ENCODE measurements at places on chromosomes 11 and 22.

DNA sequence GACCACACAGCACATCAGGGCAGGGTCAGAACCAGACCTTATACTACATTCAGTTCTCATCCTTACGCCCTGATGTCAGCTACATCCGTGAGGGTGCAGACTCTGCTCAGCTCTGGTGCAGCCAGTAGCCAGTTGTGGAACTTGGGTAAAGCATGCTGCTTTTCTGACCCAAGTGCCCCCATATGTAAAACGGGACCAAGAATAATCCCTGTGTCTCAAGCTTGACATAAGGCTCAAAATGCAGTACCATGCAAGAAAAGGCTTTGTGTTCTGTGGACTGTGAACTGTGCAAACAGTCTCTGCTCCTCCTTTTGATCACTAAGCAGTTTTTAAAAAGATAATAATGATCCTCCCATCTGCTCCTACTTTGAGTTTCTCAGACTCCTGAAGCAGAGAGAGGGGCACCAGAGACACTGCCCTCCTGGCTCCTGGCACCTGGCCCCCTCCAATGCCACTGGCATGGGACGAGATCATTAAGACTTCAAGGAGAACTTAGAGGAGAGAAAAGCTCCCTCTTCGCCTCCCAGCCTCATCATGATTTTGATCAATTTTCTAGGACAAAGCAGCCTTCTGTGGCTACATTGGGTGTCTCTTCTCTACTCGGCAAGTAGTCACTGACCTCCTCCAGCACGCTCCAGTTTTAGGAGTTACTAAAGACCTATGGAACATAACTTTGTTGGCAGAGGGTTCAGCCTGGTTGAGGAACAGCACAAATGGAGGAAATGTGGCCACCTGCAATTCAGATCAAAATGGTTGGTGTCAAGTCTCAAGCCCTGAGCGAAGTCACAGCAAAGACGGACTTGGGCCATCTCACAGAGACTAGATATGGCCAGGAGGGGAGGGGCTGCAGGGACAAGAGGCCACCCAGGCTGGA, 23.9 kb downstream of the IL10RA start:
- no peak for DNase-seq

- no peak for DNase-seq
These were observed 20.8 kb downstream of the NTM start for GRCh38 chr11:131391176-131391575.

DNA sequence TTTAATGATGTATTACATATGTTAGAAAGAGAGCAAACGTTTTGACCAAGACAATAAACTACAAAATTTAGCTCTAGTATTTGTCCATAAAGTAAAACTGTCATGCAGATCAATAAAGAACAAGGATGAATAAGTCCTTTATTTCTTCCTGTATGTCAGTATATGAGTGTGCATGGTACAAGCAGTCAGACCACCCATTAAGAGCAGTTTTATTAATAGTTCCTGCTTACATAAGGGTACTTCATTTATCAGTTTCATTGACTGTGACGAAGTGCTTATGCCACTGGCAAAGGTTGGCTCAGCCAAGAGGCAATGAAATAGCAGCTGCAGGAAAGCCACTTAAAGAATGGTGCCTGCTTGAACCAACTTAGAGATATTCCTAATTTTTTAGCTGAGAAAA, 913.0 kb upstream of the CNTN5 start:
- no peak for DNase-seq

DNA sequence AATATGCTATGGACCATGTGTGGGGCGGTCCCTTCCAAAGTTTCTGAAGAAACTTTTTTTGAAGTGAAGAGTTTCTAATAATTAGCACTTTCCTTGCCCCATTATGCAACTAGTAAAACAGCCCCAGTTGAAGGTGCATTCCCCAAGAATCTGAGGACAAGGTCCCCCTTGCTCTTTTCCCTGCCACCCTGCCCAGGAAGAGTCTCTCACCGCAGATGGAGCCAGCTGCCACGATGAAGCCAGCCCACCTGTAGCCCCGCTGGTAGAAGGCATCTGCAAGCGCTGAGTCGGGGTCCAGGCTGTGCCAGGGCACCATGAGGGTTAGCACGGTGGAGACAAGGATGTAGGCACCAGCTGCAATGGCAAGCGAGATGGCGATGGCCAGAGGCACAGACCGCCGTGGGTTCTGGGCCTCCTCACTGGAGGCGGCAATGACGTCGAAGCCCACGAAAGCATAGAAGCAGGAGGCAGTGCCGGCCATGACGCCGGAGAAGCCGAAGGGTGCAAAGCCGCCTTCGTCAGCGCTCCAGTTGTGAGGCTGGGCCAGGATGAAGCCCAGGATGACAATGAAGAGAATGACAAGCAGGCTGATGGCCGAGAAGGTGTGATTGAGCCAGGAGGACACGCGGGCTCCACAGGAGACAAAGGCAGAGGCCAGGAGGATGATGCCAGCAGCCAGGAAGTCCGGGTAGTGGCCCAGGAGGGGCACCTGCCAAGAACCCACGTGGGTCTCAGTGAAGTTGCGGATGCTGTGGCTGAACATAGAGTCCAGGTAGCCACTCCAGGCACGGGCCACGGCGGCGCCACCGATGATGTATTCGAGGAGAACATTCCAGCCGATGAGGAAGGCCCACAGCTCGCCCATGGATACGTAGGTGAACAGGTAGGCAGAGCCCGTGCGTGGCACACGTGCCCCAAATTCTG, 1.5 kb downstream of the SLC7A4 start:
- no peak for DNase-seq

DNA sequence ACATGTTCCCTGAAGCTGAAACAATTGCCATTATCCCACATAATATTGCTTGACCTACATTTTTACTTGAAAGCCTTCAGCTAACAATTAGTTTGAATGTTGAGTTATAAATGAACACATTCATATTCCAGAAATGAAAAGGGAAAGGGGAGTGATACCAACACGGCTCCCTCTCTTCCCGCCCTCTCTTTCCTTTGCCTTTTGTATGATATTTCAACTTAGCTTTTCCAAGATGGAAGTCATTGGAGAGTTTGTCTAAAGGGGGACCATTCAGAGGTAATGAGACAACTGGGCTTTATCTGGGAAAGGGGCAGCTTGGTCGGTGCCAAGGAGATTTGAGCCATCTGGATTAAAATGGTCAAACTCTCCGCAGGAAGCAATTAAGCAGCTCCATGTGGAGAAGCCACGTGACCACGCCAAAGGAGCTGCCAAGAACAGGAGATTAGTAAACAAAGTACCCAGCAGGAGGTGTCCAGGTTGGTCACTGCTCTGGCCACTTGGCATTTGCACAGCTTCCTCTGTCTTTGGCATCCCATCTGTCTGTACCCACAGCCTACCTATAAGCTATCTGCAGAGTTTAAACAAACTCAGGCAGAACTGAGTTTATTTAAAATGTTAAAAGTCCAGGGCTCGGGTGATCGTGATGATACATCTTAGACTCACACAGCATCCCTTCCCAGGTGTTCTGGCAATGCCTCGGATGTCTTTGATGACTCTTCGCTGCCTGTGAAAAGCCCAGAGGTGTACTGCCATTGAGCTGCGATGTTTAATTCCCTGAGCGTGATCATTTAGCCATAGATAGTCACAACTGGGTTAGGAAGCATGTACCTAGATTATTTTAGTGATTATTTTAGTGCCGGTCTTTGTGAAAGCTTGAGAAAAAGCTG, 735.9 kb downstream of the NTM start:
- DNase-seq = no peak

- DNase-seq = no peak
These were observed 954.5 kb downstream of the BRD1 start for GRCh38 chr22:48873191-48873520.

GRCh38 chr11:44446996-44447771, 118.3 kb upstream of the CD82 start:
- no peak for DNase-seq

DNA sequence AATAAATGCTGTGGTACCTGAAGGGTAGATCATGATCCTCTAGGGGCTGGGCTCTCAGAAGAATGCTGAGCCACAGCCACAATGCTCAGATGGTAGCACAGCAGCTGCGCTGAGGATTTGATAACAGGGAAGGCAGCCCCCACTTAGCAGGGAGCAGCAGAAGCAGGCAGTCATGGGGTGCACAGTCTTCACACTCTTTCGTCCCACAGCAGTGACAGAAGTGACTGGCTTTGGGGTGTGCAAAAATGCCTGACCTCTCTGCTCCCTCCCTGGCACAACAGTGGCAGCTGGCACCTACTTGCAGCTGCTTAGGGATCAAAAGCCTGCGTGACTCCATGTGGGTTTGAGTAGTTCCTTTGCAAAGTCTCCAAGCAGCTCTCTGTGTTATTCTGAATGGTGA, 1349.8 kb upstream of the RAG2 start:
- DNase-seq = no peak

DNA sequence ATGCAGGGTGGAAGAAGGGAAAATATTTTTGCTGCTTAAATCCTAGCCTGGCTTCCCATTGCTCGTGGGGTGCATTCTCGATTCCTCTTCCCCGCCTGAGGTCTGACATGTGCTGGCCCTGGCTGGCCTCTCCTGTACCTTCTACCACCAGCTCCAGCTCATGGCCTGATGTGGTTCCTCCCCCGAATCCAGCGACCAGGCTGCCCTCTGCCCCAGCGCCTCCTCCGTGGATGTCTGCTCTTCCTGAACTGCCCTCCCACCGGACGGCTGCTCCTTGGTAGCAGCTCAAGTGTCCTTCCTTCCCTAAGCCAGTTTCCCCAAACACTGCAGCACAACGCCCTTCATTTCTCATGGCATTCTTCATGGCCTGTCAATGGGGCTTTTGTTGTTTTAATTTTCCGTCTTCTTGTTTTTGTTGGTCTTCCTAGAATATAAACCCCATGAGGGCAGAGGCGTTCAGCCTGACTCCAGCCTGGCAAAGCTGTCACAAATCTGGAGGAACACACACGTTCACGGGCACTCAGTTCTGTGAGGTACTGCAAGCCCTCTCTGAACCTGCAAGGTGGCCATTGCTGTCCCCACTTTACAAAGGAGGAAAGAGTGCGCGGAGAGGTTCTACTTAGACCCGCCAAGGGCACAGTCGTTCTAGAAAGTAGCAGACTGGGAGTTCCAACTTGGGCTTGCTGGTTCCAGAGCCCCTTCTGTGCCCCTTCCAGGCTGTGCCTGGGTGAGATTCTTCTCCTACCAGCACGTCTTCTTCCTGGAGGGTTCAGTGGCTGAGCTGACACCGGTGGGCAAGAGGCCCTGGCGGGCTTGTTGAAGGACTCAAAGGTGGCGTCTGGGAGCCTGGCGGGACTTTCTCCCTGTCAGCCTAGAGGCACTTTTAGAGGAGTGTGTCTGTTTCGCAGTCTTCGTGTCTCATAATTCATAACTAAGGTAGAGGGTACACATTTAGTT, 953 bp upstream of the LRP5 start:
- peak; percentile 13 for DNase-seq

DNA sequence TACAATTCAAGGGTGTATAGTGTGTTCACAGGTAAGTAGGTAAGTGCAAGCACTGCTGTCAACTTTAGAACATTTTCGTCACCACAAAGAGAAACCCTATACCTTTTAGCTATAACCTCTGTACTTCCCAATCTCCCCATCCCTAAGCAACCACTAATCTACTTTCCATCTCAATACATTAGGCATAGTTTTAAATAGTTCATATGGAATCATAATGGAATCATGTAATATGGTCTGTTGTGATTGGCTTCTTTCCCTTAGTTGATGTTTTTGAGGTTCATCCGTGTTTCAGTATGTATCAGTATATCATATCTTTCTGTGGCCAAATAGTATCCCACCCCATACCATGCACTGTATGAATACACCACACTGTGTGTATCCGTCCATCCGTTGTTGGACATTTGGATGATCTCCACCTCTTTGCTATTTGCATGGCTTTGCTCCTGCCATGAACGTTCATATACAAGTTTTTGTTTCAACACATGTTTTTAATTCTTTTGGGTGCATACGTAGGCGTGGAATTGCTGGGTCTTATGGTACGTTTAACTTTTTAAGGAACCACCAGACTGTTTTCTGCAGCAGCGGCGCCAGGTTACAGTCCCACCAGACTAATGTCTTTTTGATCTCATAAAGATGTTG, 27.7 kb upstream of the OPCML start:
- no peak for DNase-seq

GRCh38 chr11:130476200-130476921, 27.9 kb downstream of the ADAMTS15 start:
- peak; percentile 23 for DNase-seq

DNA sequence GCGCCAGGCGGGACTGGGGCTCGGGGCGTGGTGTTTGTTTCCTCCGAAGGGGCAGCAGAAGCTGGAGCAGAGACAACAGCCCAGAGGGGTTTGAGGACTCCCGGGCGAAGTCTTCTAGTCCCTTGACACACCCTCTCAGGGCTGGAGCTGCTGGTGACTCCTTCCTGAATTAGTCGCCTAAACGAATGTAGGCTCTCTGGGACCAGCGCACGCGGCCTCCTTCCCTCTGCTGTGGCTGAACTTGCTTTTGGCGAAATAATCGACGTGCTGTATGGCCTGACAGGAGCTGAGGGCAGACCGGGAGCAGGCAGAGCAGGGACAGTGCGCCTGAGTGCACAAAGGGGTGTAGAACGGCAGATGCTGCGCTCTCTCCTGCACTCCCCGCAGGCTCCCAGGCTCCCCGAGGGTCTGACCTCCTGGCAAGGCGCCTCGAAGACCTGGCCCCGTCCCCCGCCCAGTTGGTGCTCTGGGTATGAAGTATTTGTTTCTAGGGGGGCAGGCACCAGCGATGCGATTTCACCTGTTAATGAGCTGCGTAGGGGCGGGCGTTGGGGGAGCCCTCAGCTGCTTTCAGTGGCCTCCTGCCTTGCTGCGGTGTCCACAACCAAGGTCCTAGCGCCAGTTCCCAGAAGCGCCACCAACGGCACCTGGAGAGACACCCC, 5.3 kb downstream of the SLC17A6 start:
- DNase-seq = no peak

- DNase-seq = no peak
These were observed 2.6 kb downstream of the LAMTOR1 start for GRCh38 chr11:72100462-72100861.

GRCh38 chr11:113773416-113774173, at the start of gene ZW10:
Gene ZW10 (minus strand): TSS chr11:113773692. CDS start chr11:113773666, 26 bp downstream.
- peak; percentile 98 for DNase-seq

DNA sequence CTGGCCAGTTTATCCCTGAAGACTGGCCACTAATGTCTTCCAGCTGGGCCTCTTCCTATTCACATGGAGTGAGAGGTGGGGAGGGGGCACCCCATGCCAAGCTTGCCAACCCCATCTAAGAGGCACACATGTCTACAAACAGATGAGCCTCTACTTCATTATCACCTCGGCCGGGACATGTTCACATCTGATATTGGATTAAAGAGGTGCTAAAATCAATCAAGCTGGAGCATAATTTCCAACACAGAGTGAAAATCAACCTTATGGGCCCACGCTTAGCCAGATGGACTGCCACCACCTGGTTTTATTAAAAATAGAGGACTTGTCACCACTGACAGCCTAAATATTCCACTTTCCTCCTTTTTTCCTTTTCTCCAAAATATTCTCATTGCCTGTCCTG, 162.6 kb upstream of the NARS2 start:
- no peak for DNase-seq

All from mesenchymal stem cell (in vitro differentiated cells and primary cell).